Lung (tissue), 17 donors: ENCODE measurements at places on chromosomes 11 and 22. TPM values are rescaled to one million over a fixed set of nuclear protein-coding genes. Genes with fewer than 3 reads are reported as not detected.

DNA sequence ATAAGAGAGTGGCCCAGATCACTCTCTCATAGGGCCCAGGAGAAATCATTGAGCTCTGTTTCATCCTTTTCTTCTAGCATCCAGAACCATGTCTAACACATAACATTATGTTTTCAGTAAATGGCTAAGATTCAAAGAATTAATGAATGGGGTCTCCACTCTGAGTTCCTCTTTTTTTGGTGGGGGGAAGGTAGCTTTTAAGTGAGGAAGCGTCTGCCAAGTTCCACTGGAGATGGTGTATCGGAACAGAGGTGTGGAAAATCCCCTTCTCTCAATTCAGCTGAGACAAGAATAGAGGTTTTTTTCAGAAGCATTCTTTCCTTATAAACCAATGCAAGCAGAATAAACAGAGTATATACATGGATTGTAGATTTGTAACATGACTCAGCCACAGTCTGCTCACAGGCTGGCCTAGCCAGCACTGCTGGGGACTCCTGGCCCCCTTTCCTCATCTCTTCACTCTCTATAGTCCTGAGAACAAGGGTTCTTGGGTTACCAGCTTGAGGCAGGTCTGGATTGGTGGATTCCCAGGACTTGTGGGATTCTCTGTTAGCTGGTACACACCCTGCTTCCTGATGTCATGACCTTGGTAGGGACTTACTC lies 97.2 kb downstream of the TRAF6 start:
- no peak for DNase-seq
- no peaks in the 10 kb centered on the region for H3K36me3 ChIP-seq
- H3K27ac ChIP-seq = no peak overlapping the region
- H3K4me3 ChIP-seq = peak overlapping the region; percentile 28
- H3K27me3 ChIP-seq = no peaks in the 10 kb centered on the region

GRCh38 chr11:11252403-11252802 lies 100.6 kb downstream of the CSNK2A3 start:
- no peaks in the 10 kb centered on the region for H3K27me3 ChIP-seq
- H3K4me1 ChIP-seq = no peaks in the 10 kb centered on the region
- DNase-seq = no peak
- H3K4me3 ChIP-seq = no peak overlapping the region

Gene JAML
- 49.1 TPM for total RNA-seq

GRCh38 chr11:122032317-122032716 lies 83.7 kb downstream of the BLID start:
- no peaks in the 10 kb centered on the region for H3K27me3 ChIP-seq
- DNase-seq = no peak
- no peak overlapping the region for H3K27ac ChIP-seq
- no peak overlapping the region for H3K4me3 ChIP-seq

- H3K27ac ChIP-seq = no peak overlapping the region
- no peak for DNase-seq
- H3K4me1 ChIP-seq = peaks cover 30% of the 10 kb centered on the region
- no peak overlapping the region for H3K4me3 ChIP-seq
- H3K36me3 ChIP-seq = no peaks in the 10 kb centered on the region
Measured at GRCh38 chr22:46047841-46048595, 71.1 kb upstream of the WNT7B start.

Gene BBOX1
- total RNA-seq = 1.1 TPM

DNA sequence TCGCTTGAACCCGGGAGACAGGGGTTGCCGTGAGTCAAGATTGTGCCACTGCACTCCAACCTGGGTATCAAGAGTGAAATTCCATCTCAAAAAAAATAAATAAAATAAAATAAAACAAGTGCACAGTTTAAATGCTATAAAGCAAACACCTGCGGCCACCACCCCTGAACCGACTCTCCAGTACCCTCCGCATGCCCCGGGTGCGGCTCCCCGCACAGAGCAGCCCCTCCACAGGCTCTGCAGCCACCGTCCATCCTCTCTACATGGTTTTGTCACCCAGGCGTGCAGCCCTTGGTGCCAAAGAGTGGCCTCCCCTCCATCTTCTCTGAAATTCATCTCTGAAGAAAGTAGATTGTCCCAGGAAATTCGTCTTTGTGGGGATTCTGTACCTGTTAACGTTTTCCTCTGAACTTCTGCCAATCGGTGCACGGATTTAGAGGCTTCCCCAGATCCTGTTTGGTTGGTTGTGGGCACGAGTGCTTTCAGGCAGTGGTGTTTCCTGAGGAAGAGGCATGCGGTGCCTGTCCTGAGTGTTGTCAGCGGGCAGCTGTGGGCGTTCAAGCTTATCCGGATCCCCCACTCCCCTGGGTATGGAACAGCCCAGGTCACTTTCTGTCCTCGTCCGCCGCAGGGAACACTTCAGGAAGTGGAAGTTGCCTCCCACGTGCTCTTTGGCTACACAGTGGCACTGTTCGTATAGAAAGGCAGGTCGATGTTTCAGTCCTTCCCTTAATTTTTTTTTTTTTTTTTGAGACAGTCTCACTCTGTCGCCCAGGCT lies 4.1 kb downstream of the MIOX start:
- DNase-seq = no peak
- no peak overlapping the region for H3K4me3 ChIP-seq
- no peaks in the 10 kb centered on the region for H3K27me3 ChIP-seq

- no peaks in the 10 kb centered on the region for H3K4me1 ChIP-seq
- no peaks in the 10 kb centered on the region for H3K27me3 ChIP-seq
- DNase-seq = no peak
- no peak overlapping the region for H3K27ac ChIP-seq
- H3K36me3 ChIP-seq = no peaks in the 10 kb centered on the region
- no peak overlapping the region for H3K4me3 ChIP-seq
Measured at GRCh38 chr11:86141727-86142126, 72.8 kb upstream of the PICALM start.

DNA sequence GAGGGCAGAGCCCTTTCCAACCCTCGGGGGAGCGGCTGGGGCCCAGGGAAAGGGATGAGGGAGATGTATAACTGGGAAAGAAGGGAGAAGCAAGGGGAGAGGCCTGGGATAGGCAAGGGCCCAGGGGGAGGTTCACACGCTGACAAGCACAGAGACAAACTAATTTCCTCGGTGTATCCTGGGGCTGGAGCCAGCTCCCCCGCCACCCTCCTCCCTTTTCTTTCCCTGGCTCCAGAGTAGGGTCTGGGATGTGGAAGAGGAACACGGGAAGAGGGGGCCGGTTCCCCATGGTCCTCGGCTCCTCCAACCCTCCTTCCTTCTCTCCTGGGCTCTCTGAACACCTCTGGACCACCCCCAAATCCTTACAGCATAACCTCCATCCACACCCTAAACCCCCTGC lies 6.9 kb downstream of the CLCF1 start:
- H3K36me3 ChIP-seq = peaks cover 6% of the 10 kb centered on the region
- peaks cover 38% of the 10 kb centered on the region for H3K4me1 ChIP-seq

DNA sequence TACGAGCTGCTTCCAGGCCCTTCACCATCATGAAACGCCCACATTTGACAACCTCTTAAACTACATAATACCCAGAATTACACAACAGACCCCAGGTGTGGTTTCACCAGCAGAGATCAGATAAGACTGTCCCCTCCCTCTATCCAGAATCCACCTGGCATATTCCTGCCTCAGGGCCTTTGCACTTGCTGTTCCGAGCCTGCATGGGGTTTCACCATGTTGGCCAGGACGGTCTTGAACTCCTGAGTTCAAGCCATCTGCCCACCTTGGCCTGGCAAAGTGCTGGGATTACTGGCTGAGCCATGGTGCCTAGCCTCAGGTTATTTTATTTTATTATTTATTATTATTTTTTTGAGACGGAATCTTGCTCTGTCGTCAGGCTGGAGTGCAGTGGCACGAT lies 73.4 kb downstream of the FBXO7 start:
- no peak for DNase-seq
- no peaks in the 10 kb centered on the region for H3K27me3 ChIP-seq
- H3K4me1 ChIP-seq = peaks cover 11% of the 10 kb centered on the region
- no peaks in the 10 kb centered on the region for H3K36me3 ChIP-seq
- no peak overlapping the region for H3K27ac ChIP-seq

DNA sequence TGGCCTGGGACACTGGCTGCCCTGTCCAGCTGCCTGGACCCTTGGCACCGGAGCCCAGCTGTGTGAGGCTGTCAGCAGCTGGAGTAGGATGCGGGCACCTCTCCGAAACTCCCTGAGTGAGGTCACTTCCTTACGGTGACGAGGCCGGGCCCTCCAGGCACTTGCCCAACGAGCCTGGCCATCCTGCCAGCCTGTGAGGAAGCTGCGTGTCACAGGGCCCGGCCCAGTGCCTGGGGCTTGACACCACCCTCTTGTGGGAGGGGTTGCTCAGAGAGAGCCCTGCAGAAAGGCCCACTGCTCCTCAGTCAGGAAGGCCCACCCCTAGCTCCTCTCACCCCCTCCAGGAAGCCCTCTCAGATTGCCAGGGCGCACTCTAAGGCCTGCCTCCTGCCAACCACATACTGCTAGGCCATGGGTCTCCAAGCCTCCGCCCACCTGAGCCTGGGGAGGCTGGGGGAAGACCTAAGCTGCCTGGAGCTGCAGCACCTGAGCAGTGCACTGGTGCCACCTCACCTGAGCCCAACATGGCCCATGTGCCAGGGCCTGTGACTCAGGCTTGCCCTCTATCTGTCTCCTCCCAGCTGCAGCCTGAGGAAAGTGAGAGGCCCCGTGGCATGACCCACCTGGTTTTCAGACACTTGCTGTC lies 4.3 kb upstream of the PHLDA2 start:
- peak overlapping the region; percentile 21 for H3K27ac ChIP-seq
- peaks cover 12% of the 10 kb centered on the region for H3K27me3 ChIP-seq
- no peaks in the 10 kb centered on the region for H3K4me1 ChIP-seq
- H3K36me3 ChIP-seq = no peaks in the 10 kb centered on the region
- H3K4me3 ChIP-seq = no peak overlapping the region

GRCh38 chr22:45880091-45880715 lies 96.8 kb downstream of the WNT7B start:
- peaks cover 22% of the 10 kb centered on the region for H3K27me3 ChIP-seq
- no peak overlapping the region for H3K27ac ChIP-seq
- no peak overlapping the region for H3K4me3 ChIP-seq
- DNase-seq = peak; percentile 14
- no peaks in the 10 kb centered on the region for H3K4me1 ChIP-seq
- no peaks in the 10 kb centered on the region for H3K36me3 ChIP-seq

- H3K4me1 ChIP-seq = no peaks in the 10 kb centered on the region
- DNase-seq = peak; percentile 26
- no peaks in the 10 kb centered on the region for H3K27me3 ChIP-seq
- H3K4me3 ChIP-seq = no peak overlapping the region
Measured at GRCh38 chr11:131739243-131739882, 368.9 kb downstream of the NTM start.

GRCh38 chr11:86014221-86014620 lies 54.7 kb downstream of the PICALM start:
- H3K27me3 ChIP-seq = no peaks in the 10 kb centered on the region
- H3K36me3 ChIP-seq = peaks cover 13% of the 10 kb centered on the region
- peak; percentile 11 for DNase-seq
- no peak overlapping the region for H3K27ac ChIP-seq
- H3K4me3 ChIP-seq = no peak overlapping the region
- H3K4me1 ChIP-seq = no peaks in the 10 kb centered on the region

DNA sequence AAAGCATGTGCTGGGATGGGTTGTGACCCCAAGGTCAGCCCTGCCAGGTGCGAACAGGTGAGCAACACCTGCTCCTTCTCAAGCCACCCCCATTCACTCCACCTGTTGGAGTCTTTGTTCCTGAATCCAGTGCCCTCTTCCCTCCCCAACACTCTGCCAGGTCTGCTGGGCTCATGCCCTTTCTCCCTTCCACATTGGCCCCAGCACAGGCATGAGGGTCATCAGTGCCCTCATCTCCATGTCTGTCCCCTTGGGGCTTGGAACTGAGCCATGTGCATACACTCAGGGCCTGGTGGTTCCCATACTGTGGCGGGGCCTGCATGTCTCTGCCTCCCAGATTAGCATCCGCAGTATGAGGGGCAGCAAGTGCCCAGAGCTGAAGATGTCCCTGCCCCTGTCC lies 19.1 kb downstream of the RFPL2 start:
- no peaks in the 10 kb centered on the region for H3K36me3 ChIP-seq
- no peaks in the 10 kb centered on the region for H3K4me1 ChIP-seq
- DNase-seq = no peak
- H3K27ac ChIP-seq = no peak overlapping the region
- no peak overlapping the region for H3K4me3 ChIP-seq
- no peaks in the 10 kb centered on the region for H3K27me3 ChIP-seq

DNA sequence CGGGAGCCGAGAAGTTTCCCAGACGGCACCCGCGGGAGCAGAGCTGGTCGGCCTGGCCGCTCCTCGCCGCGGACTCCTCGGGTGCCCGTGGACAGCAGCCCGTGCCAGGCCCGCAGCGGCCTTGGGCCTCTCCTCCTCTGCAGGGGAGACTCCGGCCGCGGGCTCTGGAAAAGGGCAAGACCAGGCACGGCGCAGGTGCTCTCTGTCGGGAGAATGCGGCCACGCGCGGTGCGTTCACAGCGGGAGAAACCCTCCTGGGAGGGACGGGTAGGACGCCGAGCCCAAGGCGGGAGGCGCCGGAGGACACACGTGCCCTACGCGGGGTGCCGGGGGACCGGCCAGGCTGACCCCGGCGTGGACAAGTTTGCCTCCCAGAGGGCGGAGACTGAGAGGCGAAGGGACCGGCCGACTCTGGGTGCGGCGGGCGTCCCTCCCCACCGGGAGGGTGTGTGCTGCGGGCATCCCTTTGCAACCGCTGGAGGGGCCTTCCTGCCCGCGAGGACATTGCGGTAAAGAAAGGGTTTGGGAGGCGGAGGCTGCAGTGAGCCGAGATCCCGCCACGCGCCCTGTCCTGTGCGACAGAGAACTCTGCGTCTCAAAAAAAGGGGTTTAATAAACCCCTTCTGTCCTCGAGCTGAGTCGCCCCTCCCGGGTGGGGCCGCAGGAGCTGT lies 2.3 kb downstream of the IFITM1 start:
- peak overlapping the region; percentile 70 for H3K27ac ChIP-seq
- peak overlapping the region; percentile 27 for H3K4me3 ChIP-seq

Gene SAC3D1
- 5.1 TPM for total RNA-seq

DNA sequence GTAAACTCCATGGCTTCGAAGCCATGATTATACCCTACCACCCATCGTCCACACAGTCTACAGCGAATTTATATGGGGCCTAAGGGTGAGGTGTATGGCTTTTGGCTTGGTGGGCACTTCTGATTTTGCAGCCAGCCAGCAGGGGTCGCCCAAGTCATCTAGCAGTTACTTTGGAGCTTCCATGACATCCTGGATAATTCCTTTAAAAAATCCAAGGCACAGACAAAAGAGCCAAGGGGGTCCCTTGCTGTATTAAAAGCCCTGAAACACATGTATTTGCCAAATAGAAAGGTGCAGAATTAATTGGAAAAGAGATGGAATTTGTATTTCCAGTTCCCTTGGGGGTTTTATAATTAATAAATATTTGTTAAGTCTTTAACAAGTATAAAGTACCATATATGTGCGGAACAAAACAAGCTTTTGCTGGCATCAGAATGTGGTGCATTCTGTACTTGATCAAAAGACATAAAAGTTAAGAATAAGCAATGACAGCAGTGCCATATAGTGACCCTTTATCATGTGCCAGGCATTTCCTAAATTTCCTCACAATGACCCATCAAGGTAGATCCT lies 132.8 kb upstream of the PITPNB start:
- H3K36me3 ChIP-seq = peaks cover 3% of the 10 kb centered on the region
- no peak overlapping the region for H3K4me3 ChIP-seq
- no peaks in the 10 kb centered on the region for H3K4me1 ChIP-seq
- H3K27me3 ChIP-seq = no peaks in the 10 kb centered on the region
- peak; percentile 82 for DNase-seq

- no peak overlapping the region for H3K4me3 ChIP-seq
- peak overlapping the region; percentile 93 for H3K27ac ChIP-seq
- no peaks in the 10 kb centered on the region for H3K27me3 ChIP-seq
- no peaks in the 10 kb centered on the region for H3K36me3 ChIP-seq
- no peaks in the 10 kb centered on the region for H3K4me1 ChIP-seq
Measured at GRCh38 chr11:1881442-1882264, 10.0 kb downstream of the PRR33 start.
